ENCODE measurements at places on chromosomes 16 and 17.
A peak's percentile ranks its signal among the peaks of the same experiment; 100 is the strongest.

GRCh38 chr17:50206604-50207293, 5.3 kb upstream of the COL1A1 start:
- DNase-seq = peak; percentile 87

DNA sequence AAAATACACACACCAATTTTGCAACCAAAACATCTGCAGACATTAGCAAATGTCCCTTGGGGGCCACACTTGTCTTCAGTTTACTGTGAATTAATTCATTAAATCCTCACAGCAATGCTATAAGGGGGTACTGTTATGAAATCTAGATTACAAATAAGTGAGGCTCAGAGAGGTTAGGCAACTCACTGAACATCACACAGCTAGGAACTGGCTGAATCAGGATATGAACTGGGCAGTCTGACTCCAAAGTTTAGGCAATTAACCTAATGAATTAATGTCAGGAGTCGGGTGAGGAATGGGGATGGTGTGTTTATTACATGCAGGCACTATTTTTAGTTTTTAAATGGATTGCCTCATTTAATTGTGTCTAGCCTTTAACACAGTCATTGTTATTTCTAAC, 305.7 kb upstream of the XYLT1 start:
- DNase-seq = no peak

- no peak for DNase-seq
Observed at GRCh38 chr16:89697616-89698331, 3.7 kb downstream of the SPATA2L start.

DNA sequence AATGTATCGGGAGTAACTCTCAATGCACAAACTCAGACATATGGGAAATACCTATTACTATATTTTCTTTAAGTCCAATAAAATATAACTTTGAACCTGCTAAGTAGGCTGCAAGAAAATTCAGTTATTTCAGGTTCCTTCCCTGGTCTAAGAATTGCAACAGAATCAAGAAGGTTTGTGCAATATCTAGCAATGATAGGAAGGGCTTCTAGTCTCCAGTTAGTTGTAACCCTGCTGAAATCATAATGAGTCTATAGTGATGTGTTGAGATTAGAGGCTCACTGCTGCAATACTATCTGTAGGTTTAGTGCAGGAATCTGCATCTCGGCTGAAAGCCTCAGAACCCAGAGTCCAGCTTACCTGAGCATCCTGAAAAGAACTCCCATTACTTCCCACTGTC, 110.5 kb downstream of the PMP22 start:
- no peak for DNase-seq

DNA sequence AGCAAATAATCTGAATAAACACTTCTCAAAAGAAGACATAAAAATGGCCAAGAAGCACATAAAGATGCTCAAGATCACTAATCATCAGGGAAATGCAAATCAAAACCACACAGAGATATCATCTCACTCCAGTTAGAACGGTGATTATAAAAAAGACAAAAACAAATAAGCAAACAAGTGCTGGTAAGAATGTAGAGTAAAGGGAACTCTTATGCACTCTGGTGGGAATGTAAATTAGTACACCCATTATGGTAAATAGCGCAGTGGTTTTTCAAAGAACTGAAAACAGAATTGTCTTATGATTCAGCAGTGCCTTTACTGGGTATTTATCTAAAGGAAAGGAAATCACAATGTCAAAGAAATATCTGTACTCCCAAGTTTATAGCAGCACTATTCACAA, 343.2 kb downstream of the HAPSTR1 start:
- no peak for DNase-seq

- peak; percentile 55 for DNase-seq
Observed at GRCh38 chr17:42408061-42408460, 15.0 kb downstream of the CAVIN1 start.

DNA sequence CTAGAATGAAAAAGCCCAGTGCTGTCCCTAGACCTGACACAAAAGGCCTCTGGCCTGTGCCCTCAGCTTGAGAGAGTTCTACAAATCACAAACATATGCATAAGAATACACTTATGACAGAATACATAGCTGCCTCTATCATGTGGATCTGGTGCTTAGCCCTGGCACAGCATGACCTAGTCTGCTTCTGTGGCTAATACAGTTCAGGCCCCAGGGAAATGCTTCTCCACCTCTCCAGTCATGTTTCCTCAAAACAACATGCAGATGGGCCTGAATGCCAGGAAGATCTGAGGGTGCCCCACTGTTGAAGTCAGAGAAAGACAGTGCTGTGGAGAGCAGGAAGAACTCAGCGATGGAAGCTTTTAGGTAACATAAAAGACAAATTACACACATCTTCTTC, 231.9 kb upstream of the SALL1 start:
- DNase-seq = no peak
